ENCODE measurements at places on chromosomes 5 and 9.

DNA sequence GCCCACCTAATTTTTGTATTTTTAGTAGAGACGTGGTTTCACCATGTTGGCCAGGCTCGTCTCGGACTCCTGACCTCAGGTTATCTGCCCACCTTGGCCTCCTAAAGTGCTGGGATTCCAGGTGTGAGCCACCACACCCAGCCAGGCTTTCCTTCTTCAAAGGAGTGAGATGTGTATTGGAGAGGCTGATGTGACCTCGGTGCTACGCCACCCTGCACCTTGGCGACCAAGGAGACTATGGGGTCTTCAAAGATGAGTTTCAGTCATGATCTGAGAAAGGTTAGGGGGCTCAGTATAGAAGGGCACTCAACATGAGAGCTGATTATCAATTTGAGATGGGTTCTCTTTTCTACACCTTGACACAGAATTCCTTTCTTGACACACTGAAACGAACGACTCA is 284.2 kb upstream of the WWC1 start:
- DNase-seq = no peak

- peak; percentile 19 for DNase-seq
These were observed 2.1 kb downstream of the CFAP77 start for GRCh38 chr9:132412089-132412488.

- DNase-seq = no peak
These were observed 216.2 kb upstream of the IER5L start for GRCh38 chr9:129394061-129394885.

DNA sequence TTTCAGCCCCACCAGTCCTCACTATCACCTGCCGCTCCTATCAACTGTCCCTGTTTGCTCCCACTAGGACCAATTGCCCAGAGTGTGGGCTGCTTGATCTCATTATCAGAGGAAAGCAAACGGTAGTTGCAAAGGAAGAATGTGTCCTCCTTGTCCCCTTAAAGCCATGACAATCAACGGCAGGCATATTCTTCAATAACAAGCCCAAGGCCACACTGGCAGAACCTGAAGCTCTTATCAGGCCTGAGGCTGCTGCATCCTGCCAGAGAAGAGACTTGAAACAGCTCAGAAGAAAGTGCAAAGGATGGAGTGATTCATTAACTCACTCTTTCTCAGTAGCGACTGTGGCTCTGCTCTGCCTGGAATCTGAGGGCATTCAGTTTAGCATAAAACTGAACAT is 39.2 kb upstream of the MAN2A1 start:
- DNase-seq = no peak

- no peak for DNase-seq
These were observed 16.4 kb upstream of the MATR3 start for GRCh38 chr5:139277171-139277570.

DNA sequence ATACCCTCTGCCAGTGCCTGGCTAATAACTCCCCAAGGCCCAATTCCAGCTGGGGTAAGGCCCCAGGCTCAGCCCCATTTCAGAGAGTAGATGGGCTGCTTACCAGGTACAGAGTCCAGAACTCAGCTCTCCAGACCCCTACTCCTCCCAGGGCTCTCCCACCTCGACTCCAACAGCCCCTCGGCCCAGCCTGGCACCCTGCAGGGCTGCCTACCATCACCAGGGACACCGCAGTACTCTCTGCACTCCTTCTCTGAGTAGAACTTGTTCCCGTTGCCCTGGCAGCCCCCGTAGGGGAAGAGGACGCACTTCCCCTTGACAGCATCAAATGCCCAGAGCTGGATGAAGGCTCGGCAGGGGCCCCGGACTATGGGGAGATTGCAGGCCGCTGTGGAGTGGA is 17.4 kb downstream of the AMBP start:
- DNase-seq = no peak

- peak; percentile 56 for DNase-seq
These were observed 183.2 kb downstream of the FRMD3 start for GRCh38 chr9:83355024-83355444.

DNA sequence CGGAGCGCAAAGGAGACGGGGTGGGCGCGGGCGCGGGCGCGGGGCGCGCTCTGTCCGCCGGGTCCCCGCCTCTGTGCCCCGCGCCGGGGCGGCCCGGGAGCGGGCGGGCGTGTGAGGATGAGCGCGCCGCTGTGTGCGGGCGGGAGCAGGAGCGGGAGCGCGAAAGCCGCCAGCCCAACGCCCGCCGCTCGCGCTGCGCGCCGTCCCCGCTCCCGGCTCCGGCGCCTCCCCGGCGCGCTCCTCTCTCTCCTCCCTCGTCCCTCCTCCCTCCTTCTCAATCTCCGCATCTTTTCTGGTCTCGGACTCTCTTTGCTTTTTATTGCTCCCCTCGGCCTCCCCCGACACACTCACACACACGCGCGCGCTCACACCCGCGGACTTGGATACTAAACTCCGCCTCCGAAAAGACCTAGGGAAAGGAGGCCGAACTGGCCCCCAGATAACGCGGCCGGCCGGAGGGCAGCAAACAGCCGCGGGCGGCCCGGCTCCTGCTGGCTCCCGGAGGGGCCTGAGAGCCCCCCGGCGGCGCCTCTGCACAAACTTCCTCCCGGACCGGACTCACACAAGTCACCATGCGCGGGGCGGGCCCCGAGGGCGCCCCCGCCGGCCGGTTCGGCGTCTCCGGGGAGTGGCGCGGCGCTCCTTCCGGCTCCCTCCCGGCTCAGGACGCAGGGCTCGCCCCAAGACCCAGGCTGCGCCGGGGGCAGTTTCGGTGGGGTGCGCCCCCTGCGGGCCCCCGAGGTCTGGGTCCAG is at the start of gene FIBCD1:
TSS of gene FIBCD1 (minus strand) at position 596 of the 753 bp plus-strand sequence. CDS start 640 bp downstream, outside the sequence.
- peak; percentile 45 for DNase-seq

GRCh38 chr9:126722252-126722921 is 82.5 kb upstream of the ZBTB43 start:
- DNase-seq = peak; percentile 65

DNA sequence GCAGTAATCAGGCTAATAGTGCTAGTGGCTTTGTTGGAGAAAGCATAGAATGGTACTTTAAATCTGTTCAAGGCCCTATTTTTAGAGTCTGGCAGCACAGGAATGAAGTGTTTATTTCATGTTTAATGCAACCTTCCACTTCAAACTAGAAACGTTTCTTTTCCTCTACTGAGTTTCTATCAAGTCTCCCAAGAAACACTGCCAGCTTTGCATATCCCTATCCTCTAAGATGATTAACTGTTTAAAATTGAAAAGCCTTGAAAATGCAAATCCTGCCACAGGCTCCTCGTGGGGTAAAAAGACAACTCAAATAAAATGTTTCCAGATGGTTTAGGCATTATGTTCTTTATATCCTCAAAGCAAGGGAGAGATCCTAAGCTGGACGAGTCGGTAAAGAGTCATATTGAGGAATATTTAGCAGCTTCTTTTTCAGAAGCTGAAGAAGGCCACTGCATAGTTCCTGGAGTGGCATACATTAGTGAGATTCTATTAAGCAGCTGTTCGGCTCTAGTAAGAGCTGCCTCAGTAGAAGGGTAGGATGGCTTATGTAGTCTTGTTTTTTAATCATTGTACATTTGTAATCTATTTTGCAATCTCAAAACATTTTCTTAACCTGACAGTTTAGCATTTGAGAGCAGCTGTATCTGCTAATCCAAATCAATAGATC is 251.2 kb downstream of the CHSY3 start:
- peak; percentile 15 for DNase-seq

- no peak for DNase-seq
These were observed 101.6 kb upstream of the SPRY4 start for GRCh38 chr5:142426129-142427014.

- DNase-seq = no peak
These were observed 2.5 kb downstream of the FAM163B start for GRCh38 chr9:133606708-133607025.

- DNase-seq = no peak
These were observed 43.4 kb downstream of the TRIM36 start for GRCh38 chr5:115126303-115126702.

DNA sequence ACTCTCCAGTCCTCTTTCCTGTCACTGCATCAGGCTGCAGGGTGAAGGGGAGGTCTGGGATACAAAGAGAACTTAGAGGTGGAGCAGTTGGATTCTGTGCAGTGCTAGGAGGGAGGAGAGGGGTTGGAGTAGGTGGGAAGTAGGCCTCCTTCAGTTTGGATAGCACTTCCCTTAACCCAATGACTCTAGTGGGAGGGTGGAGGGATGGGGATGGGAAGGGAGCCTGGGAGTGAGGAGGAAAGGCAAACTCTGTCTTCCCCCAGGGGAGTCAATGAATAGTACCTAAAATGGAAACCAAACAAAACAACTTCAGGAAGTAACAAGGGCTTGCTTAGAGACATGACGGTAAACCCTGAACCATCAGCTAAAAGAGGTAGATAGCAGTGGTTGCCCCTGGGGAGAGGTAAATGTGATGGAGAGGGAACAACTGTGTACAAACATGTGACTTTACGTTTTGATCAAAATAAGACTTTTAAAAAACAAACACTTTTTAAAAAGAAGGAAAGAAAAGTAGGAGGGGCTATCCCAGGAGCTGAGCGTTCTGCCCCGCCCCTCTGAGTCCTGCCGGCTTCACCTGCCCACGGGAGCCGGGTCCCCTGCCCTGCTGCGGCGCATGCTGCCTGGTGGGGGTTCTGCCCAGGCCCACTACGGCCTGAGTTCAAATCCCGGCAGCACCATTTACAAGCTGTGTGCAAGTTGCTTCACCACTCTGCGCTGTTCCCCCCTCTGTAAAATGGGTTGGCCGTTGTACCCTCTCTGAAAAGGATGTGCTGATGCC is 30.9 kb downstream of the GSN start:
- DNase-seq = peak; percentile 50

DNA sequence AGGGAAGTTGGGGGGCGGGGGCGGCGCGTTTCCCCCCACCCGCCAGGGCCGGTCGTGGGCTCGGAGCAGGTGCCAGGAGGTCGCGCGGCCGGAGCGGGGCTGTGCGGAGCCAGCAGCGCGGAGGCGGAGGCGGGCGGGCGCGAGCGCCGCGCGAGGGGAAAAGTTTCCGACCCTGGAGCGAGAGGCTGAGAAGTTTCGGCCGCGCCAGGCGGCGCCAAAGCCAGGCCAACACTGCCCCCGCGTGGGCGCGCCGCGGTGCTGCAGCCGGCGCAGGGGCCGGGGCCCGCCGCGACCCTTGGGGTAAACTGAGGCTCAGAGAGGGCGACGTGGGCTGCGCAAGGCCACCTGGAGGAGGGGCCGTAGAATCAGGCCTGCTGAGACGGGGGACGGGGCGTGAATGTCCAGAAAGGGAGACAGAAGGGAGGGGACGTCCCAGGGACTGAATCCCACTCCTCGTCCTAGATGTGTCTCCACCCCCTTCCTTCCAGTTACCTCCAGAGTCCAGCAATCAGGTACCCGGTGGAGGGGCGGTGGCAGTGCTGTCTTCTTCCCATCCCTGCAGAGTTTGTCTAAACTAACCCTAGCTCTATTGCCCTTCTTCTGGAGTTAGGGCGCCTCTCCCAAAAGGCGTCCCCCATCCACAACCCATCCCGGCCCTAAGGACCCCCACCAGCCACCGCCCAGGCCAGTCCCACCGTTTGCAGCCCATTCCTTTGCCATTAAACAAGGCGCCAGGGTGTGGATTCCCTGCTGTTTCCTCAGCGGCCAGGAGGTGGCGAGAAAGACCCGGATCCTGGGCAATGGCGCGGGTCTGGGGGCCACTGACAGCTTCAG is 10.2 kb downstream of the C9orf50 start:
- DNase-seq = peak; percentile 70

- DNase-seq = no peak
These were observed 241.5 kb upstream of the DMRT1 start for GRCh38 chr9:600006-600405.

DNA sequence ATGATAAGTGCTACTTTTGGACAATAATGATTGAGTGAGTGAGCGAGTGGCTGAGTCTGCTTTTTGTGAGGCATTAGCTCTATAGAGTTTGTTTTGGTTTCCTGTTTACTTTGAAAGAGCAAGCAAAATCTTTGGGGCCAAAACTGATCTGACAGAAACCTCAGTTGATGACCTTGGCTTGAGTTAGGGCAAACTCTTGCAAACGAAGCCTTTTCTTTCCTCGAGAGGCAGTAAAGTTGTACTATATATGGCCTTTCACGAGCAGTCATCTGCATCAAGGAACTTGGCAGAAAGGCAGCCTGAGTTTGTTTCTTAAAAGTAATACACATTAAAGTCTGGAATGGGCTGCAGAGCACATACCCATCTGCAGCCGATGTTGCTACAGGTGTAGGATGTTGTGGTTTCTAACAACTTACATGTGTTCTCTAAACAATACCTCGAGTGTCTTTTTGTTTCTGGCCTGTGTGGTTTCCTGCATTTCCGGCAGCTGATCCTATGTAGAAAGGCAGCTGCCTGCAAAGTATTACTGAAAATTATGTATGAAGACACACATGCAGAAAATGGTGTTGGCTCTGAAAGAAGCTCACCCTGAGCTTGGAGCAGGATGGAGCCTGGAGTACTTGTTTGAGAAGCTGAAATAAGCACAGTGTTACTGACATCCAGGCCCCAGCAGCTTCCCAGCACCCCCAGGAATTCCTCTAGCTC is 60.8 kb downstream of the FOXD1 start:
- DNase-seq = peak; percentile 13

GRCh38 chr5:76292620-76293322 is 110.3 kb upstream of the IQGAP2 start:
- DNase-seq = no peak

DNA sequence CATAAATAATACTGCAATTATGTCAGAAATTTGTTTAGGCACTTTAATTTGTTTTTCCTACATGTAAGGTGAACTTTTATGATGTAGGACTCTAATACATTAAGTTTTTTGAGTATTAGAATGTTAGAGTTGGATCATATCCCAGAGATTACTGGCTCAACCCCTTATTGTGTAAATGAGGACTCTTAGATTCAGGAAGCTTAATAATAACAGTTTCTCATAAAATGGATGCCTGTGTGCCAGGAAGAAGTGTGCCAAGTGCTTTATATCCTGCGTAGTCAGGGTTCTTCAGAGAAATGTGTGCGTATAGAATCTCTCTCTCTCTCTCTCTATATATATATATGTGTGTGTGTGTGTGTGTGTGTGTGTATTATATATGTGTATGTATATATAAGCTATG is 388.5 kb downstream of the CAAP1 start:
- DNase-seq = no peak

DNA sequence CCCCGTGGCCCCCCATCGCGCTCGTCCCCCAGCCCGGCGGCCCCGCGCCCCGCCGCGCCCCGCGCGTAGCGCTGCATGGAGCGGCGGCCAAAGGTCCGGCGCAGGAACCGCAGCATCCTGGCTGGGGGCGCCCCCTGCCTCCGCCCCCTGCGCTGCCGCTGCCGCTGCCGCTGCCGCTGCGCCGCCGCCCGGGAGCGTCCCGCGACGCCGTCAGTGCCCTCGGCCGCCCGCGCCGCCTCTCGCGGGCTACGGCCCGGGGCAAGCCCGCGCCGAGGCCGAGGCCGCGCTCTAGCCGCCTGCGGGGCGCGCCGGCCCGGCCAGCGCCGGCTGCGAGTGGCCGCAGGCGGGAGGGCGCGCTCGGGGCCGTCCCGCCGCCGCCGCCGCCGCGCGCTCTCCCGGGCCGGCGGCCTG is 523 bp downstream of the EPB41L4B start:
- peak; percentile 30 for DNase-seq
